ENCODE measurements at places on chromosomes 2 and 18.

DNA sequence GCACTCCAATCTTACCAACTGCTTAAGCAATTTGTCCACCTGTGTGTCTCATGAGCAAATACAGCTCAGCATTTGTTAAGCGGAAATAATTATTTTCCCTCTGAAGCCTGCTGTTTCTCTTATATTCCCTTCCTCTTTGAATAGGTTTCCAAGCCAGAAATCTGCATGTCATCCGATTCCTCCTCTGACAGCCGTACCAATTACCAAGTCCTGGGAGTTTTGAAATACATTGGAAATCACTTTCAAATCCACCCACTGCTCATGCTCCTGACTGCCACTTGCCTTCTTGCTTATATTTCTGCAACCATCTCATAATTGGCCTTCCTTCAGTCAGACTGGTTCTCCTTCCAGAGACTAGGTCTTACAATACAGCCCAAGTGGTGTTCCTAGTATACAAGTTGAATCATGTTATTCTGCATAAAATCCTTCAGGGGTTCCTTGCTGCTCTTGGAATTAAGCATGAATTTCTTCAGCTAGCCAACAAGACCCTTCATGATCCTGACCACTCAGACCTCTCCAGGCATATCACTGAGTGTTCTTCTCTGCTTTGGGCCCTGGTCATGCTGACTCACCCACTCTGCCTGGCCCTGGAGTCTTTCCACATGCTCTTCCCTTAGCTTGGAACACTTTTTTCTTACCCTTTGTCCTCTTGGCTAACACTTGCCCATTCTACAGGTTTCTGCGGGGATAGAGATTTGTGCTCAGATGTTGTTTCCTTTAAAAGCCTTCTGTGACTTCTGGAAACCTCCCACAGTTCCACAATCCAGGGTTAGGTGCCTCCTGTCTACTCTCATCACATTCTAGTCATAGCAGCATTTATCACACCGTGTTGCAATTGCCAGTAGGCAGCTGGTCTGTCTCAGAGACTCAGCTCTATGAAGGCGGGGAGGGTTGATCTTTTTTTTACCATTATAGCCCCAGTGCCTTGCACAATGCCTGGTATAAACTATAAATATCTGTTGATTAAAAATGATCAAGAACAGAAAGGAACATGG is 157.6 kb downstream of the ARL6IP6 start:
- no peak for DNase-seq

DNA sequence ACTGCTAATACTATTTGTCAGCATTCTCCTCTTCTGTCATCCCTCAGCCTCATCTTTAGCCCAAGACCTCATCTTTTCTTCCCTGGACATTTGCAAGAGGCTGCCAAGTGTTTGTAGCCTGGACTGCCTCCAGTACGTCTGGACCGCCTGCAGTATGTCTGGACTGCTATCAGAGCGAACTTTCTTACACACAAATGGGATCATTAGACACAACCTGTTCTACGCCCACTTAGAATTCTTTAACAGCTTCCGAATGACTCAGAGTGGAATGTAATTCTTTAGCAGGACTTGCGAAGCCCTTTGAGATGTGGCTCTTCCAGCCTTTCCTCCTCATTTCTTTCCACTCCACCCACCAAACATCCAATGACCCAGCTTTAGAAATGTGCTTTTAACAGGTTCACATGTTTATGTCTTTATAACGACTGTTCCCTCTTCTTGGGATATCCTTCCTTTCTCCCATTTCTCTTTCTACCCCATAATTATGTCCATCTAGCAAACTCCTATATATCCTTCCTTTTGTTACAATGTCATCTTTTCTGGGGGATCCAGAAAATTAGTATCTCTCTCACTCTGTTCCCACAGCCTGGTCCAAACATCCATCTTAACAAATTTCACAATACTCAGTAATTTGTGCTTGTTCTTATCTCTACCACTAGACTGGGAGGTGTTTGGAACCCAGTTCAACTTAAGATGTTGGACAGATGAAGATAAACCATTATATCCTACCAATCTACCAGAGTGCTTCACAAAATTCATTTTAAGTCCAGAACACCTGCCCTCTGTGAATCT is 171.3 kb upstream of the PGAP1 start:
- DNase-seq = no peak

GRCh38 chr18:35231052-35231451 is 9.8 kb upstream of the ZNF397 start:
- peak; percentile 55 for DNase-seq

- no peak for DNase-seq
Observed at GRCh38 chr2:58866040-58866439, 624.9 kb upstream of the FANCL start.

DNA sequence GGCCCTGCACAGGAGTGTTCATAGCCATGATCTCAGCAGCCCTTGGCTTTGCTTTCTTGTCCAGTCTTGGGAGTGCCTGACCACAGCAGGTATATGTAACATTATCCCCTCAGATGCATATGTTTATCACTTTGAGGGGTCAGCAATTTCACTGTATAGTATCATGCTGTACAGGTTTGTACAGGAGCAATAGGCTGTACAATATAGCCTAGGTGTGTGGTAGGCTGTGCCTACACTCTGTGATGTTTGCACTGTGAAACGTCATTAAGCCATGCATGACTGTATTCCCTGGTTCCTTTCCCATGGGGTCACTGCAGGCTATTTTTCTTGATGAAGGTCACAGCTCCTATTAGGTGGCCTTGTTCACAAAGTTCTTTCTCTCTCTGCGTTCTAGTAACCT is 4.7 kb upstream of the IL36G start:
- DNase-seq = no peak

Data from PC-9 (cell line).